ENCODE measurements at places on chromosomes 11 and 22.

DNA sequence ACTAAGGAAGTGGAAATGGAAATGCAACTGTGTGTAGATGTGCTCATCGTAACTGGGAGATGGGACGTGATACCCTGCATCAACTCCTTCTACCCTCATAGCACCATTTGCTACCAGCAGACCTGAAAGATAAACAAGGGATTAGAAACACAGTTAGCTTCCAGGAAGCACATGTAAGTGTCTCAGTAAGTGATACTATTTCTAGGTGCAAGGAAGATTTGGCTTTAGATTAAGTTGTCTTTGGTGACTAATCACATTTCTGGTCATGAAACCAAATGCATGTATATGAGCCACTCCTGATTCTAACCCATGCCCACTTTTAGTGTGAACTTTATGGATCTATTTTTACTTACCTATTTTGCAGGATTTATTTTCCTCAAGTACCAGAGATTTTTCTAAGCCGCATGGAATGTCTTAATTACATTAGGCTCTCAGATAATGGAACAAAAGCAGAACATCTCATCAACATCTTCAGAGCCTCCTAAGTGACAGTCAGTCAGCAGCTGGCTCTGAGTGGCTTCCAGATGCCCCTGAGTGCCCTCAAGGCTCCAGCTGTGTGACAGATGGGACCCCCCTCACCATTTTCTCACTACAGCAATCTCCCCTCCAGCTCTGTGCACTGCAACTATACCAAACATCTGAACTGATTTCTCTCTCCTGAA is 21.2 kb downstream of the SLC5A12 start:
- no peak for DNase-seq

- DNase-seq = no peak
Observed at GRCh38 chr11:20362481-20362880, 1.0 kb upstream of the HTATIP2 start.

GRCh38 chr11:44693654-44694119 is 33.1 kb upstream of the TSPAN18 start:
- DNase-seq = no peak

- DNase-seq = no peak
Observed at GRCh38 chr11:120273432-120273831, 33.5 kb downstream of the POU2F3 start.

DNA sequence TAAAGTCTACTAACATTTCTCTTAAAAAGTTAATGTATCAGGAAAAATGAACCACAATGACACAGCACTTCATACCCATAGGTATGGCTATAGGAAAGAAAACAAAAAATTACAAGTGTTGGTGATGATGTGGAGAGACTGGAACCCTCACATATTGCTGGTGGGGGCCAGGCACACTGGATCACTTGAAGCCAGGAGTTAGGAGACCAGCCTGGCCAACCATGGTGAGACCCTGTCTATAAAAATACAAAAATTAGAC is 26.7 kb downstream of the TCF20 start:
- DNase-seq = no peak

- DNase-seq = no peak
Observed at GRCh38 chr11:22444076-22444475, 105.9 kb downstream of the SLC17A6 start.

DNA sequence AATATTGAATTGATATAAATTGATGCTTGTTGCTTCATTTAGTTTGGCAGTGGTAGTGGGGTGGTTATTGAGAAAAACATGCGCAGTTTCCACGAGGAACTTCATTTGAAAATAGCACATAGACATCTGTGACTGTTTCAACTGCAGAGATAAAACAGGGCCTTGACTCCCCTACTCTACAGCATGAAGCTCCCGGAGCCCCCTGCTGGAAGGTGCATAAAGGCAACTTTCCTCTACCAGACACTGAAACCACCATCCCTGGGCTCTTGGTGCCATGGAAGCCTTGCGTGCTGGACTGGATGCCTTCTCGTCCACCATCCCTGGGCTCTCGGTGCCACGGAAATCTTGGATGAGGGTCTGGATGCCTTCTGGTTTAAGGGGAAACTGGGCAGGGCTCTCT is 195.9 kb downstream of the CSNK2A3 start:
- no peak for DNase-seq

DNA sequence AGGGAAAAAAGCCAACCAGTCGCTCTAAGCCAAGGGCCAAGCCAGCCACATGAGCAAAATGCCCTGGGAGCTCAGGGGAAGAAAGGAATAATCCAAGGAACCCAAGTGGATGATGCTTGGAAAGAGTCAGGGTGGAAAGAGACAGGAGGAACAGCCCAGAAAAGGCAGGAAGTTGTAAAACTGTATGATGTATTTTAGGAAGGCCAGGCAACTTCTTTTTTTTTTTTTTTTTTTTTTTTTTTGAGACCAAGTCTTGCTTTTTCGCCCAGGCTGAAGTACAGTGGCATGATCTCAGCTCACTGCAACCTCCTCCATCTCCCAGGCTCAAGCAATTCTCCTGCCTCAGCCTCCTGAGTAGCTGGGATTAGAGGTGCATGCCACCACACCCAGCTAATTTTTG is 1.6 kb downstream of the LGALS12 start:
- no peak for DNase-seq

DNA sequence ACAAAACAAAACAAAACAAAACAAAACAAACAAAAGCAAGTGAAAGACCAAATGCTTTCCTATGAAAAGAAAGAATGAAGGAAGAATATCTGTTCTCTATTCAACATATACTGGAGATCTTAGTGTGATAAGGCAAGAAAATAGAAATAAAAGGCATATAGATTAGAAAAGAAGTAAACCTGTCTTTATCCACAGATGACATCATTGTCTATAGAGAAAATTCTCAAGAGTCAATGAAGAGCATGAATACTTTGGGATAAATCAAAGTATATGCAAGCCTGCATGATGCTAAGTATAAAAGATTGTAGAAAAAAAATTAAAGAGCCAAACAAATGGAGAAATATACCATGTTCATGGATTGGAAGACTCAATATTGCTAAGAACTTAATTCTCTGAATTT is 17.6 kb downstream of the C2CD3 start:
- DNase-seq = no peak

DNA sequence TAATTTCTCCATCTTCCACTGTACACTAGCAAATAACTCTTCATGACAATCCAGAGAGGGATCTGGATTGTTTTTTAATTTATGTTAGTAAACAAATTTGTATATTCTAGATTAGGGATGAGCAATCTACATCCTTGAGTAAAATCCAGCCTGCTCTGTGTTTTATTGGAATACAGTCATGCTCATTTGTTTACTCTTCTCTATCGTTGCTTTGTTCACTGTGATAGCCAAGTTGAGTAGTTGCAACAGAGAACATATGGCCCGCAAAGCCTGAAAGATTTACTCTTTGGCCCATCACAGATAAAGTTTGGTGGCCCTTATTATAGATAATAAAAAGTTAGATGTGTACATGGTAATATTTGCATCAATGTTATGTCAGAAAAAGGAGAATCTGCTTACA is 6.2 kb upstream of the BLID start:
- no peak for DNase-seq

GRCh38 chr11:22079133-22079872 is 113.6 kb upstream of the ANO5 start:
- no peak for DNase-seq

DNA sequence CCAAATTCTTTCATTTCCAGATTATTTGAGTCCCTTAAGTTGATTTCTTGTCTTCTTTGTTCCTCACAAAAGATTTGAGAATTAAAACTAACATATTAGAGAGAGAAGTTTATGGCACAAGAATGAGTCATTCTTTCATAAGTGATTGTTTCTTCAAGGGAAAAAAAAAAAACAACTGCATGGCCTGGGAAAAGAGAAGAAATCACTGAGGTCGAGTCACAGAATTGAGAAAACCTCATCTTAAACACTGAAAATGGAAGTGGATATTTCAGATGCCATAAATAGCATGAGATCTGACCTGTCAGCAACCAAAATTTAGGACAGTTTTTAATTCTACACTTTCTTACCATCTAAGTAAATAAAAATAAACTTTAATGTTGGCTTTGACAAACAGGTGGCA is 87.2 kb downstream of the CWF19L2 start:
- DNase-seq = no peak

DNA sequence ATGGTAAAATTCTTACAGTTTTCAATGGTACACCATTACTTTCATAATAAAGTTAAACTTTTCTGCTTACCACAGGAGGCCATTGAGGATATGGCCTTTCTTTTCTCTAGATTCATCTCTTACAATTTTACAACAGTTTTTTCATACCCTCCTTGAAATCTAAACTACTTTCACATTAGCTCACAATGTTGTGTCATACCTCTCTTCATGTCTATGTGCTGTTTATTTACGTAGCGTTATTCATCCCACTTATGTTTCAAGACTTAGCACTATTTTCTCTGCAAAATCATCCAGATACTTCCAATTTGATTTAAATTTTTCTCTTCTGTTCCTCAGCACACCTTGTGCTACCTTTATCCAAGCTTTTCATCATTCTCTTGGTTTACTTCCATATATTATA is 123.3 kb downstream of the METTL15 start:
- no peak for DNase-seq

- DNase-seq = no peak
Observed at GRCh38 chr11:78010304-78010703, 12.8 kb downstream of the KCTD14 start.

DNA sequence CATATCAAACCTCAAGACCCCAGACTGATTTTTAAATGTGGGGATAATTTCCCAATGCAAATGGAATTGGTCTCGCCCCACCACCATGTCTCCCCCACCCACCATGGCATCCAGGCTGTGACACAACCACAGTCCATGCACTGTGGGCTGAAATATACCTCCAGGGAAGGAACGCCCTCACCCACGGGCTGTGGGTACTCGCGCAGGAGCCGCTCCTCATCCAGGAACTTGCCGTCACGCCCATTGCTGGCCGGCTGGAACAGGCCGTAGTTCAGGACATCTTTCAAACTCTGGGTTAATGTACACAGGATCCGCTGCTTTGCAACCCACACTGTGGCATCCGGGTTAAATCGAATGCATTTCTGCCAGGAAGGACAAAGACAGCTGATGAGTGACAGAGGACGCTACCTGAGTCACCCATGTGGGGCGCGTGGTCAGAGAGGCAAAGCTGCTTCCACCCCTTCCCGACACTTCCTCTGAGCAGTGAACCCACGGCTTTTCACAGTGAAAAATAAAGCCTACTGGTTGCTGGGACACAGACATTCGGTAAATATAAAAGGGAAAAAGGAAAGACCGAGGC is 133.6 kb downstream of the SHANK2 start:
- DNase-seq = no peak

- DNase-seq = no peak
Observed at GRCh38 chr11:12997168-12997567, 11.9 kb upstream of the RASSF10 start.

GRCh38 chr22:27557286-27558008 is 244.1 kb downstream of the MN1 start:
- DNase-seq = no peak

DNA sequence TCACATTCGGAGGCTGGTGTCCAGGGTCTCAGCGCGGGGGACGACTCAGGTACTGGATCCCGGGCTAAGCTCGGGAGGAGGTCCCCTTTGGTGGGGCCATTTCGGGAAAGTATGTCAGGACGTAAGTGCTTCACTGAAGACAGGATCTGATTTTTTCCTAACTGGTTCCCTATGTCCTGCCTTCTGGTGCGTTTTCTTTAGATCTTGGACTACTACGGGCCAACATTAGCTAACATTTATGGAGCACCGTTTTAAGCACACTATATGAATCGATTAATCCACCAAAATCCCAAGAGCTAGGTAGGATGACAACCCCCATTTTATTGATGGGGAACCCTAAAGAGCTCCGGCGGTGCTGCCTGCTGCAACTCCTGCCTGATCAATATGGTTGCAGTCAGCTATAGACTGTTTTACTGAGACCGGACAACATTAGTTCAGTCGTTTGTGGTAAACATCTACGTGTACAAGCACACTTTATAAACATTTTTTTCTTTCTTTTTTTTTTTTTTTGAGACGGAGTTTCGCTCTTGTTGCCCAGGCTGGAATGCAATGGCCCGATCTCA is 17.0 kb upstream of the WDR74 start:
- DNase-seq = no peak

DNA sequence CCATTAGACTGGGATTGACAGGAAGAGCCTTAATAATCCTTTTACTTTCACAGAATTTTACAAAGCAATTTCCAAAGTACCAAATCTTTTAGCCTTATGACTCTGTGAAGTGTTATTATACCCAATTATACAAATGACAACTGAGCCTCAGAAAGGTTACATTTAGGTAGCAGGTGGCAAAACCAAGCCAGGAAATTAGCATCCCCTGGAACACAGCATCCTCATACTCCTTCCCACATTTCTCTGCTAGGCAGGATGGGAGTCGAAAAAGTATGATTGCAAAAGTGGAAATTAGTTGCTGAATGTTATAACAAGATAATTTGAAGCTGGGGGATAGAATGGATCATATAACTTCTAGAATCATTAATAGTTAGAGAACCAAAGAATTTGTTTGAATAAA is 359.7 kb upstream of the PDGFD start:
- no peak for DNase-seq

DNA sequence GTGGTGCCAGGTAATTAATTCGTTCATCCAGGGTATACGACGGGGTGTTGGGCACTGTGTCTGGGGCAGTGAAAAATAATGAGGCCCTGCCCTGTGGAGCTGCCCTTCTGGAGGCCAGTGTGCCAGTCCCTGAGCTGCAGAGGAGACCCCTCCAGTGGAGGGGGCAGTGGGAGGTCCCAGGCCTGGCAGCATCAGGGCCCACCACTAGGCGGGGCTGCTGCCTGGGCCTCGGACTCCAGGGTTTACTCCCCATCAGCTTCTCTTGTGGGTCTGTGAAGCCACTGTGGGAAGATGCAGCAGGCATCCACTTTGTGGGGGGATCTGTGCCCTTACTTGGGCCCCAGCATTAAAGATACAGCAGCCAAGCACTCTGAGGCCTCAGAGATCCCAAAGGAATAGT is 17.4 kb upstream of the TMPRSS6 start:
- DNase-seq = no peak

Measured in GOT3 (cell line).